NCI-H1417 treated with DMSO at 0.1 percent for 48 hours (cell line): ENCODE measurements at places on chromosomes 1 and 21.

GRCh38 chr1:62778208-62778607, 5.7 kb upstream of the ATG4C start:
- no peak for DNase-seq

- DNase-seq = no peak
These were observed 29.9 kb upstream of the DDAH1 start for GRCh38 chr1:85494904-85495266.

GRCh38 chr1:187947359-187947758, 1118.6 kb downstream of the PLA2G4A start:
- DNase-seq = no peak

DNA sequence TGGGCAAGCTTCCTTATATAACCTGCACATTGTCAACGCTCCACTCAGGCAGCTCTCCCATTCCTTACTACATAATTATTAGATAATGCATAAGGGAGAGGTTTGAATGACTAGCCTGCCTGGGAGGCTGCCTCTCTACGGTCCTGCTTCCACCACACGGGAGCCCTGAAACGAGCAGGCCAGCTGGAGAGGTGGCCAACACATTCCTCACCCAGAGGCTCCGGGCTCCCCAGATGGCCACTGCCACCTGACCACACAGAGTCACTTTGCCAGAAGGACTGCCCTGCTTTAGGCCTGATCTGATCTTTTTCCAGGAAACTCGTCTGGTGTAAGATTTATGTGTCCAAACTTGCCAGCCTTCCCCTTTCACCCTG, 27.9 kb downstream of the HIVEP3 start:
- no peak for DNase-seq

DNA sequence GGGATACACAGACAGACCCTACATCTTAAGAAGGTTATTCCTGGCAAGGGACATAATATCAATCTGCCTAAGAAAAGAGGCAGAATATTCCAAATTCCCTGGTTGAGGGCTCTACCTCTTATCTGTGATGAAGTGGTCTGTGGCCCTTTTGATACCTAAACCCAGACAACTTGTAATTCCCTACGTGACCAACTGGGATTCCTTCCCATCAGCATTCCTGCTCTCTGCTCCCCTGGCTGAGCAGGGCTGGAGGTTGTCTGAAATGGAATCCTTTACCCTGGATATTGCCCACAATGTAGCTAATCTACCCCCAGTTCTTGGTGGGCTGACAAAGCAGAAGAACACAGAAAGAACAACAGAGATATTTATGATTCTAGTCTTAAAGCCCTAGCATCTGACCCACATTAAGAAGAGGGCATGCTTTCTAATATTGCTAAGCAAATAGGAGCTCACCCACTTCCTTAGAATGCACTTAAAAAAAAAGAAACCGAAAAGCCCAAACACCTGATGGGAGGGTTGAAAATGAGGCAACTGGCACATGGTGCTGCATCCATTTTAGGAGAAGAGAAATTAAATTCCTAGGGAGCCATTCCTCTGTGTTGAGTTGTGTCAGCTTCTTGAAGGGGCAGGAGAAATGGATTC, 36.8 kb downstream of the GADD45A start:
- no peak for DNase-seq

DNA sequence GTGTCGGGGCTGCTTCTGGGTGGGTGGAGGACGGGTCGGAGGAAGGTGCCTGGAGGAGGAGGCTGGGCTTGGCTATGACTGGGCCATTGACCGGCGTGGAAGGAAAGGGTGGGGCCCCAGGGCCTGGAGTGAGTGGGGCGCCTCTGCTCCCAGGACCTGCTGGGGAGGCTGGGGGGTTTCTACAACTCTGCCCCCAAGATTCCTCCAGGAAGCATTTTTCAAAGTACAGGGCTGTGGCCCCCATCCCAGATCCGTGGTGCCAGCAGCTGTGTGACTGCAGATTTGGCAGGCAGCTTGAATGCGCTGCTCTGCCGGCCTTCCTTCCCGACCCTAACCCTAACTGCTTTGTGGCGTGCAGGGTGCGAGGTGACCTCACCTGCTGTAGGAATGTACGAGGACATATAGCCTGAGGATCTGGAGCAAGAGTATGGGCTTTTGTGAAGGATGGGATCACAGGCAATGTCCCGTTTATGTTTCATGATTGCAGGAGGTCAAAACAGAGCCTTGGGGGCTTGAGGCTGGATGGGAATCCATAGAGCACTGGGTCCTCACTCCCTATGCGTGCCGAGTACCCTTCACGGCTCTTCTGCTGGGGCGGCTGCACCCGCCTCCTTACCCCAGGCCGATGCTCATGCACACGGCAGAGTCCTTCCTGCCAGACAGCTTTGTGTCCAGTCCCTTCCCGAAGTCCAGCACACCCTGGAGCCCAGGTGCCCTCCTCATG, 24.7 kb downstream of the TRPM2 start:
- DNase-seq = no peak

- DNase-seq = no peak
These were observed 14.8 kb downstream of the LSS start for GRCh38 chr21:46213620-46214286.

GRCh38 chr1:24963099-24963872, 33.2 kb upstream of the RUNX3 start:
- DNase-seq = no peak

GRCh38 chr1:111938123-111938522, 51.3 kb downstream of the KCND3 start:
- DNase-seq = no peak

DNA sequence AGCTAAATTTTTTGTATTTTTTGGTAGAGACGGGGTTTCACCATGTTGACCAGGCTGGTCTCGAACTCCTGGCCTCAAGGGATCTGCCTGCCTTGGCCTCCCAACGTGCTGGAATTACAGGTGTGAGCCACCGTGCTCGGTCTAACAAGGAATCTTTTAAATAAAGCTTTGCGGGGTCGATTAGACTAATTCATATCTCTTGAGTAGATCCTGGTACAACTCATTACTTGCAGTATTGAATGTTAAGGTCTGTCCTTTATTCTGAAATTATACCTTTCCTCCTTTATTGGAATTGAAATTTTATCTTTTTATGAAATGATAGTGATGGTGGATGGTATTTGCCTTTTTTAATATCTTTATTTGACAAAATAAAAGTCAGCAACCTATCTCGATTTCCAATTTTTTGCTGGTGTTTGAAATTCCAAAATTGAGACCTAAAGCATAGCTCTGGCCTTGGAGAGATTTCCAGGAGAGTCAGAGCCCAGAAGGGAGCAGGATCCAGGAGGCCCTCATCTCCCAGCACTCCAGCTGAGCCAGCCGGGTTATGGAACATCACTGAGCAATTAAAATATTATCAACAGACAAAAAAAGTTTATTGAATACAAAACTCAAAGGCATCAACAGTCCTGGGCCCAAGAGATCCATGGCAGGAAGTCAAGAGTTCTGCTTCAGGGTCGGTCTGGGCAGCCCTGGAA, 4.7 kb downstream of the S100A2 start:
- no peak for DNase-seq

- DNase-seq = no peak
These were observed 487.6 kb upstream of the CAMK1G start for GRCh38 chr1:209095627-209096595.

GRCh38 chr1:27133991-27134390, 20.9 kb downstream of the SLC9A1 start:
- DNase-seq = no peak

- no peak for DNase-seq
These were observed 3.7 kb upstream of the SDE2 start for GRCh38 chr1:226002667-226003501.

DNA sequence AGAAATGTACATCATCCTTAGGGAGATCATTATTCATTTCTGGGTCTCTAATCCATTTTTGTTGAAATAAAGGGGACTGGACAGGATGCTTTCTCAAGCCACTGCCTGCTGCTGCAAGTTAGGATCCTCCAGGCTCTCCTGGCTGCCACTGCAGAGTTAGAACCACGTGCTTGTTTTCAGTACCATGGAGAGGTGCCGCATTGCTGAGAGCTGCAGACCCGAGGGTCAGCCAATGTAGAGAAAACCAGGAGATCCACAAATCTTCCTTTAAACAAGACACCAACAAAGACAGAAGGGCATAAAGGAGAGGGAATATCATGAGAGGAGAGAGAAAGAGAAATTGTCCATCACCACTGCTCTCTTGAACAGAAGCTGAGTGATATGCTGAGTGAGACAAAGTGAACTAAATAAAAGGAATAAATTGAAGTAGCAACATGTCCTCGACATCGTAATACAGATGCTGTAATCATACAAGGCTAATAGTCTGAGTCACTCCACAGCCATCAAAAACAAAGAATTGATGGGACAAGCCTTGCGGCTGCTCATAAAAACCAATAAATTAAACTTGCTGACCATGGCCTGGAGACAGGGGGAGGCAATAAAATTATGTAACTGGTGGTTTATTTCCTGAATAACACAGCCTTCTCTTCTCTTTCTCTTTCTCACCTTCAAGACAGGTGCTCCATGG, 255.7 kb downstream of the OMA1 start:
- no peak for DNase-seq

DNA sequence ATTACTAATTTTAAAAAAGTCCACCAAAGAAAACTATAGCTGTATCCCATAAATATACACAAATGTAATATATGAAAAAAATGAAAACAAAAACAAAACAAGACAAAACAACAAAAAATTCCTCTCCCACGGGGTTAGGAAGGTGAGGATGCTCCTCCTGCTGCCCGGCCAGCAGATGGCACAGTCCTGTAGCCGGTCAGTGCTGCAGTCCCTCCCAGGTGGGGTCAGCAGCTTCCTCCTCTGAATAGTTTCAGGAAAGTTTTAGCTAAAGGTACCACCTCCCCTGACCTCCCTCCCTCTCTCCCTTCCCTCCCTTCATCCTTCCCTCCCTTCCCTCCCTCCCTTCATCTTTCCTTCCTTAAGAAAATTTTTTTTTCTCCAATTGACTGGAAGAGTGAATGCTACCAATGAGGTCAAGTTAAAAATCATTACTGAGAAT, 67.8 kb upstream of the BCL10 start:
- no peak for DNase-seq

GRCh38 chr1:223242382-223242955, 99.4 kb upstream of the TLR5 start:
- no peak for DNase-seq

DNA sequence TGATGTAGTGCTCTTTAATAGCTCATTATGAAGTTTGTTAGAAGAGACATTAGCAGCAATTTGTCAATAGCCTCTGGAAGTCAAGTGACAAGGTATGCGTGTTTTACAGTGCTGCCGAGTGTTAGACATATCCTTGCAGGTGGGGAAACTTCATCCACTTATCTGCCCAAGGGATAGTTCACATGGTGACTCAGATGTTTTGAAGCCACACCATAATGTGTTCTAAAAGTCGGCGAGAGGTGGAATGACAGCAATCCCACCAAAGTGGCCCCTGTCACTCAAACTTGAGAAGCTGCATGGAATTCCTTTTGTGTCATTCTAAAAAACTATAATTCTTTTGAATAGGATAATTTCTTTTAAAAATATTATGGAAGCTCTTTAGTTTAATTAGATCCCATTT, 98.1 kb downstream of the RUNX1 start:
- DNase-seq = peak; percentile 28

- no peak for DNase-seq
These were observed 357.7 kb downstream of the TTLL7 start for GRCh38 chr1:83641206-83641658.

- DNase-seq = no peak
These were observed 142.6 kb downstream of the KAZN start for GRCh38 chr1:14741082-14741481.

GRCh38 chr1:147754661-147755060, 5.7 kb downstream of the GJA5 start:
- DNase-seq = no peak

GRCh38 chr1:224539971-224540370, 76.1 kb upstream of the CNIH3 start:
- no peak for DNase-seq

DNA sequence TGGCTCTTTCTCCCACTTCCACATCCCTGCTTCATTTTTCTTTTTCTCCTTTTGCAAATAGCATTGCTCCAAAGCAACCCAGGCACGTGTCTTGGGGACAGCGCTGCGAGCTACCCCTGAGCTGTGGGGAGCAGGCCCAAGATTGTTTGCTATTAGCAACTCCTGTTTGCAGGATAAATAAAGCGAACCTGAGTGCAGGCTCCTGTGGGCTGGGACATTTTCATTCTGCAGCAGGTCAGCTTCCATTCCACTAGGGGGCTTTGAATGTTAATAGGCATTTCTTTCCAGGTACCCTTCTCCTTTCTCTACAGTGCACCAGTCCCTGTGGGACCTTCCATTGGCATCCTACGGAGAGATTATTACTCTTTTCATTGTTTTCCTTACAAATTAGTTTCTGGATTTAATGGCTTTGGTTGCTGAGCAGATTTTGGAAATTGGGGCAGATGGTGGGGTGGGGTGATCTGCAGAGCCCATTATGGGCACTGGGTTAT, 54.0 kb downstream of the OLFML3 start:
- no peak for DNase-seq

DNA sequence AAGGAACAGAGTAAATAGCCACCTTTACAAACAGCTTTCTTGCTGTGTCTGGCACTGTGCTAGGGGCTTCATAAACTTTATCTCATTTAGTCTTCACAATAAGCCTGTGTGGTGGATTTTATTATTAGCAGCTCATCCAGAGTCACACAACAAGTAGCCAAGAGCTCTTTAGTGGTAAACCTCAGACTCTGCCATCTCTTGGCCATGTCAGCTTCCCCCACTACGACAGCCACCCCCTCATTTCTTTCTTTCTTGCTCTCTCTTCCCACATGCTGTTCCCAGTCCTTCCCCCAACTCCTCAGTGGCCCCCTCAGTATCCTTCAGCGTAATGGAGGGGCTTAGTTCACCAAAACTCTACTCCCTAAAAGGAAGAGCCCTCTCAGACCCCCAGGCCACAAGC, 1.2 kb upstream of the ZNF683 start:
- no peak for DNase-seq

DNA sequence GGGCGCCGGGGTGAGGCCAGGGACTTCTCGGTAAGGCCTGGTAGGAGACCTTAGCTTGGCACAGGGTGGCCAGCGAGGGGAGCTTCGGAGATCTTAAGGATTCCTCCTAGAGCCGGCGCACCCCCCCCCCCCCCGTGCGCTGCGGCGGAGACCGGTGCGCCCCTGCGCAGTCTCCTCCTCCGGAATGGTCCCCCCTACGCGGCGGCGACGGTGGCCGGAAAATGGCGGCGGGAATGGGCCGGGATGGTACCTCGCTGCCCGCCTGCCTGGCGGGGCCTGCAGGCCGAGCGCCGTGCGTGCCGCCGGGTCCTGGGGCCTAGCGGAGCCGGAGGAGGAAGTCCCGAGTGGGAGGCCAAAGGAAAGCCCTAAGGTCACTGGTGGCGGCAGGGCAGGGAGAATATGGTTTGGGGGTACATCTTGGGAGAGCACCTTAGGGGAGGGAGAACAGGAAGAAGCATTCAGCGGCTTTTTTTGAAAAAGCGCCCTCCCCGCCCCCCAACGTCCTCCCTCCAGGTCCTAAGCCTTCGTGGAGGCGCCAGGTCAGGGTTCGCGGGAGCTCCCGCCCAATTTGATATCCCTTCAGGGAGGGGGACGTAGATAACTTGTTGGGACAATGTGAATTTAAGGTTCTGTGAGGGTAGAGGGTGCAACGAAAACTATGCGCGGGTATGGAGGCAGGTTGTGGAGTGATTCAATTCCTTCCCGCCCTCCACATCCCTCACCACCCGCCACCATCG, 429 bp downstream of the SRRM1 start:
- DNase-seq = no peak
